ENCODE measurements at places on chromosomes 7 and 10.

- no peak for DNase-seq
Measured at GRCh38 chr7:108415821-108416536, 40.3 kb downstream of the NRCAM start.

DNA sequence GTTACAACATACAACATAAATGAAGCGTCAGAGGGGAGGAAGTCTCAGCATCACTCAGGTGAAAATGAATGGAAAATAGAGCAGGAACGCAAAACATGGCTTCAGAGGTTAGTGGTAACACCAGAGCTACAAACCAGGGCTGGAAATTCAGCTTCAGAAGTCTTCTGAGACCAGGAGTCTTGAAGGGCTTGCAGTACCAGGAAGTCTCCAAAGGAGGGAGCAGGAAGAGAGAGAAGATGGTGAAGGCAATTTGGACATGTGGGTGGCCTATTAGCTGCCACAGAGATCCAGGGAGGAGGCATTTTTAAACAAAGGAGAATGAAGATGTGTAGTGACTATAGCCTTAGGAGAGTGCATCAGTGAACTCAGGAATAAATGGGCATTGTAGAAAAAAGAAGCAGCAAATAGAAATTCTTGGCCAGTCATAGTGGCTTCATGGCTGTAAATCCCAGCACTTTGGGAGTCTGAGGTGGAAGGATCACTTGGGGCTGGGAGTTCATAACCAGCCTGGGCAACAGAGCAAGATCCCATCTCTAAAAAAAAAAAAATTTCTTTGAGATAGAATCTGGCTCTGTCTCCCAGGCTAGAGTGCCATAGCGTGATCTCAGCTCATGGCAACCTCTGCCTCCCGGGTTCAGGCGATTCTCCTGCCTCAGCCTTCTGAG lies 9.3 kb upstream of the TET1 start:
- no peak for DNase-seq

GRCh38 chr7:28669330-28669729 lies 257.0 kb downstream of the CREB5 start:
- no peak for DNase-seq

DNA sequence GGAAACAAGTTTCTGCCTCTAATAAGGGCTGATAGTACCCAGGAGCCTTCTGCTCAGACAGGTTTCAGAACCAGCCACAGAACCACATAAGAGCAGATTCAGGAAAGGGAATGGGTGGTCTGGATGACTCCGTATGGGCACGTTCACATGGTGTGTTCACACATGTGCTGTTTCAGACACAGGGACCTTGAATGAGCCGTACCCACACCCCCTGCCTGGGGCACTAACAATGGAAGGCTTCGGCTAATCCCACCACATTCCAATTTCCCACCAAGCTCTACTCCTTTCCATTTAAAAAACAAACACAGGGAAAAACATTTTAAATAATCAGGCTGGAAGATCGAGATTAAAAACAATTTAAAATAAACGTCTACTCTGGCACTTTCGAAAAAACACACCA lies 217.3 kb downstream of the GRID1 start:
- DNase-seq, result no peak

- no peak for DNase-seq
Measured at GRCh38 chr7:12554351-12554750, 16.2 kb upstream of the SCIN start.
